ENCODE measurements at places on chromosomes 6 and 20.
A peak's percentile ranks its signal among the peaks of the same experiment; 100 is the strongest.

GRCh38 chr6:139744891-139745290 is 370.4 kb upstream of the CITED2 start:
- no peak for DNase-seq

GRCh38 chr20:10783707-10784553 is 110.1 kb upstream of the JAG1 start:
- no peak for DNase-seq

DNA sequence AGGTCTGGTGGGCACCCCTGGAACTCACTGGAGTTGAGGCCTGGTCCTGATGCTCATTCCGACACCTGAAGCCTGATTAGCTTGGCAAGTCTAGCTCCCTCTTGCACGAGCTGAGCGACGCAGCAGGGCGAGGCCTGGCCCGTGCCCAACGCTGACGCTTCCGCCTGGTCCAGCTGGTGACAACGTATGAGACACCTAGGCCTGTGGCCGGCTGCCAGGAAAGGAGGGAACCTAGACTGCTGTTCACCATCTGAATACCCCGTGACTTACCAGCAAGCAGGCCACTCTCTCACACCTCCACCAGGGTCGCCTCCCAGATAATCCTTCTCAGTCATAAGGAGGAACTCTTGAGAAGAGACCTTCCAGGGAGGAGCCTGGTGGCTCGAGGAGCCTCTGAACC is 24.5 kb downstream of the YTHDF1 start:
- DNase-seq, result no peak

DNA sequence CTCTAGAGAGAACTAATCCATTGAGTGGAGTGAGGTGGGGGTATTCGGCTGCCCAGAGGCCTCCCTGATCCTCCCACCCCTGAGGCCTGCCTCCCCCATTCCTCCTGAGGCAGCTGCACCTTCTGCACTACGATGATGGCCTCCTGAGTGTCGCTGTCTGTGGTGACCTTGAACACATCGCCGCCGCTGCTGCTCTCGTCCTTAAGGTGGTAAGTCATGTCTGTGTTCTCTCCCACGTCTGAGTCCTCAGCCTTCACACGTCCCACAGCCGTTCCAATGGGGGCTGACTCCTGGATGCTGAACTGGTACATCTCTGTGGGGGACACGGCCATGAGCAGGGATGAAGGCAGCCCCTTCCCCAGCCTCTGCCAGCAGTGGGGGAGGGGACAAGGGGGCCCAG is 94.8 kb downstream of the CD40 start:
- no peak for DNase-seq

- DNase-seq, result no peak
Measured at GRCh38 chr20:41784209-41784958, 166.2 kb upstream of the CHD6 start.

- no peak for DNase-seq
Measured at GRCh38 chr6:79005497-79005896, 72.6 kb downstream of the PHIP start.

DNA sequence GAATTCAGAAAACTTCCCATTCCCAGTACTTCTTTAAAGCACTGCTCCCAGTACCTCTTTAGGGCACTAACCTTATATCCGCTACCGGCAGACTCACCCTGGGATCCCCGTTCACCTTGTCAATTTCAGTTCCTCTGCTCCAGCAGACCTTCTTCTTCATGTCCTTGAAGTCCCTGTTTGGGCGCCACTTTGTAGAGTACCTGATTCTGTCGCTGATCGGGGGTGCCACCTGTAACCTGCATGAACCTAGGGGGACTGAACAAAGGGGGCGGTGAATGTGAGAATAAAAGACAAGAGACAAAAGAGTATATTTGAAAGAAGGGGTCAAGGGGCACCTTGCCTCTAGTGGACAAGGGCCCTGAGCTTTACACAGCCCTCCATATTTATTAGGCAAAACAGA is 4.9 kb upstream of the GINS1 start:
- DNase-seq, result no peak

DNA sequence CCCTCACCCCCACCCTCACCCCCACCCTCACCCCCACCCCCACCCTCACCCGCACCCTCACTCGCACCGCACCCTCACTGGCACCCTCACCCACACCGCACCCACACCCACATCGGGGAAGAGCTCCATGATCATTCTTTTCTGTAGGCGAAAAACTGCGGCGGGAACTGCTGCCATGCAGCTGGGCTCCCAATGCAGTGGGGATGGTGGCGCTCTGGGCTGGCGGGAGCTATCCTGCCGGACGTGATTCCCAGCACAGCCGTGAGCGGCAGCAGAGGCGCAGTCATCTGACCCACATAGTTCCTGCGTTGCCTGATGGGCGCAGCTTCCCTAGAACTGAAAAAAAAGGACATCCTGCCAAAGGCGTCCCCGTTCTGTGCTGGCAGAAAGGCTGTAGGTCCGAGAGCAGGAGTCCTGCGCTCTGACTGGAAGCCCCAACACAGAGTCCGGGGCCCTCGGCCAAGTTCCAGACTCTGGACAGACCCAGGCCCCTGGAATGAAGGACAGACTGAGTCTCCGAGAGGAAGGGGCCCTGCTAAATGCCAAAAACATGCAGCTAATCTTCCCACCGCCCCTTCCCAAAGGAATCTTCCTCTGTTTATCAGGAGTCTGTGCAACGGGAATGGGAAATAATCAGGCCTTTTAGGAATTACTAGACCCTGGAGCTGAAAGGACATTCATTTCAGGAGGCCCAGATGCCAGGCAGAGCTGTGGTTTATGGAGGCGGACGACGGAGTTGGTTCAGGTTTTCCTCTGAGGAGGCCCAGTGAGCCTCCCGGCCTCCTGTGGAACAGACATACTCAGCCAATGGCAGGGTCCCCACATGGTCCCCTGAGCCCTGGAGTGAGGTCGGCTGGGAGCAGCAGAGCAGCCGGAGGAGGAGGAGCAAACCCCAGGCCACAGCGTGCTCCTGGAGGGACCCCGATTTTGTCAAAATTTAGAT is 14.1 kb upstream of the TCFL5 start:
- DNase-seq, result no peak

DNA sequence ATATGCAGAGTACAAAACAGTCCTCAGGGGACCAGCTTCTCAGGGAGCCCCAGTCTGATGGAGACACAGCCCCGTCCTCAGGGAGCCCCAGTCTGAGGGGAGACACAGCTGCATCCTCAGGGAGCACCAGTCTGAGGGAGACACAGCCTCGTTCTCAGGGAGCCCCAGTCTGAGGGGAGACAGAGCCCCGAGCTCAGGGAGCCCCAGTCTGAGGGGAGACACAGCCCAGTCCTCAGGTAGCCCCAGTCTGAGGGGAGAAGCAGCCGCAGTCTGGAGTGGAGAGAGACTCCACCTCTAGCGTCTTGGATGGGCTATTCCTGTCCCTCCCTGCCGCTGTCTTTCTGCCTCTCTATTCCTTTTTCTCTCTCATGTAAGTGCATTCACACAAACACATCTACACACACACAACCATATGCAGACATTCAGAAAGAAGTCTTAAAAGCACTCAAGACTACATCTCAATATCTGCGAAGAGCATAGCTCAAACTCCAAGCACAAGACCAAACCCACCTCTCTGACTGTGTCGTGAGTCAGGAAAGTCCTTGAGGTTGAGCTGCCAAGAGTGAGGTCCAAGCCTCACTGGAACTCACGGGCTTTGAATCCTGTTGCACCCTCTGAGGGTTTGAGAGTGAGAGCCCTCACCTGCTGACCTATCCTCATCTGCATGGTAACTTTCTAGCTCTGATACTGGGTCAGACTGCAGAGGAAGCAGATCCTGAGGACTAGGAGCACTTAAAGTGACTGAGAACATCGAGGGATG is 53.1 kb upstream of the SAYSD1 start:
- DNase-seq, result no peak

- DNase-seq, result no peak
Measured at GRCh38 chr6:156102129-156102528, 646.5 kb upstream of the NOX3 start.

DNA sequence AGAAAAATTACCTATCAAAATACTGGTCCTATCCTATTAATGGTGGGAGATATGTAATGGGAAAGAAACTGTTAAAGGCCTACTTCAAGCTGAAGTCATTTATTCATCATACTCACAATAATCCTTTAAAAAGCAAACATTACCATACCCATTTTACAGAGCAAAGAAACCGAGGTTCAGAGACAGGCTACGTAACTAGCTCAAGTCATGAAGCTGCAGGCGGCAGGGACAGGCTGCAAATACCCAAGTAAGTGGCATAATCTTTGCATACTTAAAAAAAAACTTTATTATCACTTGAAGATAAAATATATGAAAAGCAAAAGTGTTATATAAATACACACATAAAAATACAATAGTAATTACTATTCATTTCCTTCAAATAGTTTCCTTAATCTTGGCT is 2.6 kb downstream of the RALGAPA2 start:
- no peak for DNase-seq

- DNase-seq, result no peak
Measured at GRCh38 chr6:139475241-139475640, 100.8 kb upstream of the CITED2 start.

DNA sequence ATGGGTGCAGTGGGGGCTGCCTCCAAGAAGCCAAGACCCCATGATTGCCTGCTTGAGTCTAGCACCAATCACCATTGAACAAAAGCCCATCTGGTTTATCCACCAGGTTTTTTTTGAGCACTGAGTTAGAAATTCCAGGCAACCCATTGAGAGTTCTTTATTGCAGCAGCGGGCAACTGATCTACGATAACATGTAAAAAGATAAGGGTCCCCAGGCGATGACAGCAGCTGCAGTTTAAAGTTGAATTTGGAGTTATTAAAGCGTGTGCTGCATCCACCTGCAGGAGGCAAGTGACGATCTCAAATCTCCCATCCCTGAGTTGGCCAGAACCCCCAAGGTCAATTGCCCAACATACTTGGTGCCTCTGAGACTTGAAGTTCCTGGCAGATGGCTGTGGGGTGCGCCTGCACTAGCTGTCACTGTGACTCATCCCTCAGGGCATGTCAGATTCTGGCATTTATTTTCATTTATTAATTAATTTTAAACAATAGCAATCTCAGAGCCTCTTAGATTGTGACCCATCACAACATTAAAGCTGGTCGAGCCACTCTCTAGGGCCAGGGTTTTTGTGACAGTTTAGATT is 290.4 kb upstream of the SULF2 start:
- no peak for DNase-seq

DNA sequence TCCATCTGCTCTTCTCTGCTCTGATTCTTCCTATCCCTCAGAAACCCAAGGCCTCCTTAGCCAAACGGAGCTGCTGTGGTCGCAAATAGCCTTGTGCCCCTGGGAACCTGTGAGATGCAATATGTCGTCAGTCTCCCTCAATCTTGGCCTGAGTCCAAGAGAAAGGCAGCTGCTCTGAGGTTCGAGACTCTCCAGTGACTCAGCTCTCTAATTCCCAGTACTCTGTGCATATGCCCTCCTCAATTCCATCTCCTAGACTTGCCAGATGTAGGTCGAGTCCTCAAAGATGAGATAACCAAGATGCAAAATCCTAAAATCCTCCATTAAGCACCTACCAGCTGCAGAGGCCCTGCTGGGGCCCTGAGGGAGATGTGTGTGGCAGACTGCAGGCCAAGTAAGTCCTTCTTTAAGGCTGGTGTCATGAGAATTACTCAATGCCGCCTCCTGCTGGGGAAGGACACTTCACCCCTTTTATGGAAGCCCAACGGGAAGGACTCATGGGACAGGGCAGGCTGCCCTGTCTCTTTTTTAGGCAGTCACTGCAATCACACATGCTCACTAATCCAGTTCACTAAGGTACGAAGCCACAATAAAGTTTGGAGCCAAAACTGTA is 28.5 kb downstream of the C6orf15 start:
- DNase-seq, result peak; percentile 32

- DNase-seq, result no peak
Measured at GRCh38 chr6:121544691-121545090, 109.2 kb downstream of the GJA1 start.

GRCh38 chr6:14857501-14857900 is 388.4 kb upstream of the JARID2 start:
- DNase-seq, result peak; percentile 64

GRCh38 chr20:35641743-35642142 is 23.0 kb downstream of the CPNE1 start:
- no peak for DNase-seq

- no peak for DNase-seq
Measured at GRCh38 chr6:150622941-150623874, 23.5 kb downstream of the PLEKHG1 start.

DNA sequence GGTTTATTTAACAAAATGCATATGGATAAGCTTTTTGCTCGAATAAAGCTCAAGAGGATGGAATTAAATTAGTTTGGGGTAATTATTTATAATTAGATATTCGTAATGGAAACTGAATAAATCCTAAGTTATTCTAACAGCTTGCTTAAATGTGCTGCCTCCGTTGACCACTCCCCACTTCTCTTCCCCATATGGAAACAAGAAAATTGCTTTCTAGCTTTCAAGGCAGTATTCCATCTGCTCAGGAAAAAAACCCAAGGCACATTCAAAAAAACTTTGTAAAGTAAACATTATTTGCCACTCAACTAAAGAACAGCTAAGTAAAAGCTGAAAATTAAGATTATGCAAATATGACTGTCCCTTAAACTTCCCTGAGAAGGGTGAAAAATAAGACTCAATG is 369.2 kb downstream of the HAO1 start:
- DNase-seq, result no peak

- DNase-seq, result no peak
Measured at GRCh38 chr6:3867641-3868502, 18.7 kb downstream of the FAM50B start.

DNA sequence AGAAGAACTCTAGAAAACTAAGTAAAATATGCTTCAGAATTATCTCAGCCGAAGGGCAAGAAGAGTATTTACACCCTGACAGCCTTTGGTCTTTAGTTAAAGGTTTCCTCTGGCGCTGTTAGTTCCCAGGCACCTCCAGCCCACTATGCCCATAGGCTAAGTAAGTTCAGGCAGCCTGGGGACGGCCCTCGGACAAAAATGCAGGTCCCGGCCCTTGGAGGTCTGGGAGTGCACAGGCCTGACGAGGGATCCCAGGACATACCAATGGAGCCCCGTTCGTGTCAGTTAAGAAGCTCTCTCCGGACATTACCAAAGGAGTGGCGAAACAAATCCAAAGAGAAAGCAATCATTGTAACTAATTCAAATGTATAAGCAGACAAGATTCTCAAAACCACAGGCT is 311.8 kb downstream of the CD83 start:
- no peak for DNase-seq

GRCh38 chr6:4403828-4404227 is 268.5 kb upstream of the ECI2 start:
- DNase-seq, result no peak

DNA sequence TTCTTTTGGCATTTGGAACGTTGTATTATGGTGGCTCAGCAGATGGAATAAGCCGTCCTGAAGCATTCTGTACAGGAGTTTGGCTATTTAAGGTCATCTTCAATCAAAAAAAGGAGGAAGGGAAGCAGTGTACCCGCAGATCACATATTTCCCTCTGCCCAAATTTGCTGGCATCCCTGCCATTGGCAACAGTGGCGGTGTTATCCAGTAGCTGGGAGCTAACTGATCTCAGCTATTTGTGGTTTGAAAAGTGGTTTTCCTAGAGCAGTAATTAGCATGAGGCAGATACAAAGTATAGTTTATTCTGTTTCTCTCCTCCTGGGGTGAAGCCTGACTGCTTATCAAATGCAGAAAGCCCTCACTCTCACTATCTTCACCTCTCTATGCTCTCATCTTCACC is 576.8 kb downstream of the QKI start:
- no peak for DNase-seq

GRCh38 chr20:31739550-31739977 is 474 bp downstream of the TPX2 start:
- no peak for DNase-seq
